ENCODE measurements at places on chromosomes 7 and 10.

DNA sequence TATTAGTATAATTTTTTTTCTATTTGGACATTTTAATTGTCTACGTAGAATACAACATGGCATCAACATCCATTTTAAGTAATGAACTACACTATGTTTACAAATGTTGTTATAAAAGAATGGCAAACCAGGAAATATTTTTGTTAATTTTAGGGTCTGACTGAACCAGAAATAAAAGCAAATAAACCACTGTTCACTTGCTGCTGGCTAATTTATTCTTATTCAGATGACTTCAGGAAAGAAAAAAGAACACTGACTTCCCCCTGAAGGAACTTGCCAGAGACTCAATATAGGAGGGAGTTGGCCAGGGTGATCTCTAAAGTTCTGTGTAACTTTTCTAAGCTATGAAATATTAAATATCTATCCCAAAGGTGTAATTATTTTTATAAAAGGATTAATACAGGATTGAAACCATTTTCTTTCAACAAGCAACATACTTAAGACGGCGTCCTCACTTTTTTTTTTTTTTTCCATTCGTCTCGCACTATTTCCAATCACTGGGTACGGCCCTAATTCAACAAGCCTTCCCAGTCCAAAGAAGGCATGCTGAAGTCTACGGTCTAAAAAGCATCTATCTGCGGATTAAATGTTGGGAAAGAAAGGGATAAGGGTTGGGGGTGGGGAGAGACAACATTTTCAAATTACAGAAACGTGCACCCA lies 1.2 kb downstream of the USP6NL start:
- no peak for DNase-seq

- DNase-seq: no peak
These were observed 577.9 kb downstream of the IPMK start for GRCh38 chr10:57689596-57690297.

- no peak for DNase-seq
These were observed 37.5 kb downstream of the STK32C start for GRCh38 chr10:132270256-132270655.

DNA sequence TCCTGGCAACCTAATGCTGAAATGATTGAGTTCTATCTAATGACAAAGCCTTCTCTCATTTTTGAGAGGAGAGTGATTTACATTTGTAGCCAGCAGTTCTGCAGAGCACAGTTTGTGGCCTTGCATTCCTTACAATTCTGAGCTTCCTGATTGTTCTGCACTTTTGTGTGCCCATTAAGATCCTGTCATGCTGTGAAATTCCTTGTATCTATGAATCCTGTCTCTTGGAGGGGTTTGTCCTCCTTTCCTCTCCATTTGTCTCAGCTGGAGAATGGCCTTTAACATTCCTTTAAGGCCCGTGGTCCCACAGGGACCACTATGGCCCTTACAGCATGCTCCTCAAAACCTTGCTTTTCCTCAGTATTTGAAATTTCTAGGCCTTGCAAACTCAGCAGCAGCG lies 10.4 kb downstream of the KLHL7 start:
- no peak for DNase-seq

DNA sequence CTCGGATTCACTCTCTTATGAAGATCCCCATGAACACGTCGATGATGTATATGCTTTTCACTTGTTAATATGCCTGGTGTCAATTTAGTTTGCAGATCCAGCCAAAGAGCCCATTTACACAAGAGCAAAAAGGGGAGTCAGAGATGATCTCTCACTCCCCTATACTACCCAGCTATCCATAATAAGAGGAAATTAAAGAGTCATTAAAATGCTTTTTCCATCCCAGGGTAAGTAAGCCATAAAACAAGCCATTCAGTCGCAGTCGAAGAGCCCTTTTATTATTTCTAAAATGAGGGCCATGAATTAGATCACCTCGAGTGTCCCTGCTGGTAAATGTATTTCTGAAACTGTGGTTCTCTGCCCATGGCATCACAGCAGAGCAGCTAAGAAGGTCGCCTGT lies 41.2 kb downstream of the CHCHD3 start:
- DNase-seq: no peak

- no peak for DNase-seq
These were observed 23.7 kb downstream of the GSDME start for GRCh38 chr7:24733414-24734060.

DNA sequence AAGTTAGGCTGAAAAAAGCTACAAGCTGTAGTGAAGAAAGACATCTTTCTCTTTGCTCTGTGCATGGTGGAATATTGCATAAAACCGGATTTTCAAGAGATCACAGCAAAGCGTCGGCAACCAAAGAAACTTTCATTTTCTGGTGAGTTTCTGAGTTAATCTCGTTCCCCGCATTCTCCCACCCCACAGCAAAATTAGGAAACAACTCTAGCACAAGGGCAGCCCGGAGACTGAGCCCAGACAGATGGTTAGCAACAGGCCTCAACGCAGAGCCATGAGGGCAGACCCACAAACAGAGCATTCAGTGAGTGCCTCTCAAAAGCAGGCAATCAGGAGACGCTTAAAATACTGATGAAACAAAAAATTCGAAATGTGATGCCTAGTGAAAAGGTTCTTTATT lies 396.1 kb upstream of the KLF6 start:
- no peak for DNase-seq

- DNase-seq: no peak
These were observed 399.6 kb downstream of the PLXNA4 start for GRCh38 chr7:132176719-132177118.

GRCh38 chr7:130872341-130872740 lies 138.3 kb upstream of the KLF14 start:
- no peak for DNase-seq

DNA sequence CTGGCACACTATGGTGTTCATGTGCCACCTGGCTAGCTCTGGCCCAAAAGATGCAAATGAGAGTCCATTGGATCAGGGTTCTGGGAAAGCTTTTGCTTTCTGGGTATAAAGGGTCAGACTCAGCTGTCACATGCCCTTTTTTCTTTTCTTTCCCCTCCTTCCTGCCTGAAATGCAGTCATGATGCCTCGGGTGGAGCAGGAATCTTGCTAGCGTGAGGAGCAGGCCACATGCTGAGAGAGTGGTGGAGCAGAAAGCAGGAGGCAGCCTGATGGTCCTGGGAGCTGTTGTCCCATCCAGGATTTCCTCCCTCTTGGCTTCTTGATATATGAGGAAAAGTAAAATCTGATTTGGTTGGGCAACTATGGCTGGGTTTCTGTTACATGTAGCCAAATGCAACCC lies 2.7 kb upstream of the LHPP start:
- DNase-seq: no peak

GRCh38 chr10:109898007-109898406 lies 25.3 kb downstream of the XPNPEP1 start:
- no peak for DNase-seq

- no peak for DNase-seq
These were observed 228.8 kb downstream of the HDAC9 start for GRCh38 chr7:18724318-18724717.

DNA sequence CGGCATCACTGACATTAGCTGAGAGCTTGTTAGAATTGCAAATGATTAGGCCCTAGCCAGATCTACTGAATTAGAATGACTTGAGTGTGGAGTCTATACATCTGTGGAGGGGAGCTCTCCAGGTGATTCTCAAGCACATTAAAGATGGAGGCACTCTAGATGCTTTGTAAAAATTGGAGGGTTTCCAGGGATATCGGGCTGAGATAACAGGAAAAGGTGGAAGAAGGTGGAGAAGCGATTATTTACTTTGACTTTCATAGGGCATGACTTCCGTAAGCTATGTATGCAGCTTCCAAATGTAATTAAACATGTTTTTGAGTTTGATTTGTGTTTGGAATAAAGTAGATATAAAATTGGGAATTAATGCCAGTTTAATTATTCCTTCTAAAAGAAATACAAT lies 235.0 kb upstream of the PTN start:
- DNase-seq: no peak

DNA sequence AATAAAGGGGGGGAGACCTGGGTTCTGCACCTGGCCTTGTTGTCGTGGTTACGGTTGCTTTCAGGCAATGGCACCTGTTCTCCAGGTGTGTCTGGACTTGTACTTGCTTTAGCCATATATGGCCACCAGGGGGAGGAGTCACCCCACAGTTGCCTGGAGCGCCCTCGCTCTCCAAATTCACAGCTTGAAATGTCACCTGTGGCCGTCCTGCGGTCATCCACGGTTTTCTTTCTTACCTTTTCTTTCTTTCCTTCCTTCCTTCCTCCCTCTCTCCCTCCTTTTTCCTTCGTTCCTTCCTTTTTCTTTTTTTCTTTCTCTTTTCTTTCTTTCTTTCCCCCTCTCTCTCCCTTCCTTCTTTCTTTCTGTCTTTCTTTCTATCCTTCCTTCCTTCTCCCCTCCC lies 157.2 kb upstream of the ZNF92 start:
- peak; percentile 50 for DNase-seq

- no peak for DNase-seq
These were observed 7.5 kb upstream of the KIFBP start for GRCh38 chr10:68981074-68981473.

DNA sequence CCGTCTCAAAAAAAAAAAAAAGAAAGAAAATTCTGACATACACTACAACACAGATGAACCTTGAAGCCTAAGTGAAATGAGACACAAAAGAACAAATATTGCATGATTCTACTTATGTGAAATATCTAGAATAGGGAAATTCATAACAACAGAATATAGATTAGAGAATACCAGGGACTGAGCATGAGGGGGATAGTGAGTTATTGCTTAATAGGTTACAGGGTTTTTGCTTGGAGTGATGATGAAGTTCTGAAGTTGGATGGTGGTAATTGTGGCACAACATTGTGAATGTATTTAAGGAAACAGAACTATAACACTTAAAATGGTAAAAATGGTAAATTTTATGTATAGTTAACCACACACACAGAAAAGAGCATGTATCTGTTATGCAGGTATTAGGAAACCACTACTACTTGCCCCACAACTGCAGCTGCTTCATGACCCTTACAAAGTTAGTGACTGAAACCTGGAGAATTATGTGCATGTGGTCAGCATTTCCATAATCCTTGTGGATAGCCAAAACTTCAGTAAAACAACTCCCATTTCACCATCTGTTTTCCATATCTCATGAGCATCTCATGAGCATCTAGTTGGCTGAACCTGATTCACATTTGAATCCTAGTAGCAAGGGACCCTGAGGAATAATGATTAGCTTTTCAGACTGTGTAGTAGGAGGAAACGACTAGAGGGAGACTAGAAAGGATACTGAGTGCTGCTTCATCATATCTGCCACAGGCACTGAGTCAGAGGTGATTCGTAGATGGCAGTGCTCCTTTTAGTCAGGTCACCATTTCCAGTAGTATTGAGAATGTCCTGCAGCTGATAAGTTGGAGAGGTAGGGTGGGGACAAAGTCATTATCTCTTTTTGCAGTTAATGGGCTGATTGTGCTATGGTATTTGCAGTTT lies 26.3 kb downstream of the SAMD8 start:
- DNase-seq: peak; percentile 6

DNA sequence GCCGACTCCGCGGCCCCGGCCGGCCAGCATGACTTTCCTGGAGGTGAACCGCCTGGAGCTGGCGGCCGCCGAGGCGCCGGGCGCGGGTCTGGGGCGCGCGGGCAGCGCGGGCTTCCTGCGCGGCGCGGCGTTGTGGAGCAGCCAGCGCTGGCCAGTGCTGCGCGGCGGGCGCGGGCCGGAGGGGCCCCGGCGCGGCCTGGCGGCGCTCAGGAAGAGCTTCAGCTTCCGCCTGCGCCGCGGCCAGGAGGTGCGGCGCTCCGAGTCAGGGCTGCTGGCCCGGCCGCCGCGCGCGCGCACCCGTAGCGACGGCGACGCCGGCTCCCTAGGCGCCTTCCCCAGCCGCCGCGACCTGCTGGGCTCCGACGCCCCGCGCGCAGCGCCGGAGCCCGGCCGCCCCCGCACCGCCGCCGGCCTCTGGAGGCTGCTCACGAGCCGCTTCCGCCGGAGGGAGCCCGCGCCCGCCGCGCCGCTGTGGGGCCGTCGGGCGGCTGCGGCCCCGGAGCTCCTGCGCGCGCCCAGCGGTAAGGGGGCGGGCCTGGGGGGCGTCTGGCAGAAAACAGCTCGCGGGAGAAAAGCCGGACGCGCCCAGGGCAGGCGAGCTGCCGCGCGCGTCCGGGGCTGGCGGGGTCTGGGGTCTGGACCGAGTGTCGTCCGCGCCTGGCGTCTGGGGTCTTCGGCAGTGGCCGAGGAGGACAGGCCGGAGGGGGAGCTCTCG lies 29.0 kb downstream of the AGAP3 start:
- DNase-seq: peak; percentile 56

DNA sequence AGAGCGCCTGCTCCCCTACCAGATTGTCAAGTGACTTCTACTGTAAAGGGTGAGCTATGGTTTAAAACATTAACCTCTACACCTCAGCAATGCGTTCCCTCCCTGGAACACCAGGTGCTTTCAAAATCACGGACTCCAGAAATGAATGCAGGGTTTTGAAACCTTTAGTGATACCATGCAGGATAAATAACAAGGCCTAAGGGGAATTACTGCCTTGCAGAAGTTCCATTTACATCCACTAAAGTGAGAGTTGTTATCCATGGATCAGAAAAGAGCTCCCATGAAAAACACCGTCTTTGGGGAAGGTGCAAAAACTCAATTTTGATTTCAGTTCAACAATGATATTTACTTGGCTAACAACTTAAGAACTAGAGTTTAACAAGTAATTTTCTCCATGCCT lies 4.0 kb downstream of the FZD8 start:
- DNase-seq: no peak

DNA sequence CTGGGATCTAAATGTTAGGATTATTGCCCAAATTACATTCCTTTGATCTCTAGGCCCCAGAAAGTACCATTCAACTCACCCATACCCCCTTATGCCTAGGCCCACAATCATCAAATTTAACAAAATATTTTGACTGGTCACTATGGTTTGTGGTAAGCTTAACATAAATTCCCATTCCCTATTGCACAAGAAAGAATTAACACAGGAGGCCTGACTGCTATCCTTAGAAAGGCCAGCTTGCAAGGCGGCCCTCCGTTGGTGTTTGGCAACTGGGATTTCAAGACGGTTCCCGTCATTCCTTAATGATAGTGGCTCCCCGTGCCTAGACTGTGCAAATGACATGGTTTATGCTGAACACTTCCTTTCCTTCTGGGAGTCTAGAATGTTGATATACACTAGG lies 29.6 kb downstream of the ARHGAP21 start:
- no peak for DNase-seq

DNA sequence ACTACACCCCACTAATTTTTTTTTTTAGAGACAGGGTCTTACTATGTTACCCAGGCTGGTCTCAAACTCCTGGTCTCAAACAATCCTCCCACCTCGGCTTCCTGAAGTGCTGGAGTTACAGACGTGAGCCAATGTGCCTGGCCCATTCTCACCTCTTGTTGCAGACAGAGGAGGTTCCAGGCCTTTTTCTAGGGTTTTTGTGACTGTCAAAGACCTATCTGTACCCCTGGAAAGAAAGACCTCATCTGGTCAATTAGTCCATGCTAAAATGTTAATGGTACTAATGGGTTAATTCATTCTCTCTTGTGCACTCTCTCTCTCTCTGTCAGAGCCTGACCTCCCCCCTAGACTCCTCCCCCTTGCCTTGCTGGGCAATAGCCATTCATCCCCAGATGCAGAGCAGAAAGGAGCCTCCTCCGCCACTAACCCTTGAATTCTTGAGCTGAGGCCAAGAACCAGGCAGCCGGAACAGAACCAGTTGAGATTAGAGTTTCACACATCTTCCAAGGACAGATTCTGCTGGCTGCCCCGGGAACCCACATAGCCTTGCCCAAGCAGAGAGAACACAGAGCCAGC lies 209.7 kb downstream of the SKIDA1 start:
- no peak for DNase-seq

GRCh38 chr10:43287056-43288007 lies 20.5 kb upstream of the RASGEF1A start:
- peak; percentile 35 for DNase-seq

GRCh38 chr7:23470330-23471105 lies at the start of gene IGF2BP3:
TSS of gene IGF2BP3 (minus strand) at chr7:23470491. CDS start at chr7:23470110, 381 bp downstream.
- peak; percentile 26 for DNase-seq

- DNase-seq: no peak
These were observed 144.7 kb downstream of the GRK5 start for GRCh38 chr10:119352042-119352441.

Data from stimulated activated CD4-positive, alpha-beta T cell treated with anti-CD3 and anti-CD28 coated beads, Interleukin-4, amount 100 ng/mL, for 1 hour (primary cell).